Thyroid gland (tissue), 4 donors: ENCODE measurements at places on chromosomes 12 and 14.

DNA sequence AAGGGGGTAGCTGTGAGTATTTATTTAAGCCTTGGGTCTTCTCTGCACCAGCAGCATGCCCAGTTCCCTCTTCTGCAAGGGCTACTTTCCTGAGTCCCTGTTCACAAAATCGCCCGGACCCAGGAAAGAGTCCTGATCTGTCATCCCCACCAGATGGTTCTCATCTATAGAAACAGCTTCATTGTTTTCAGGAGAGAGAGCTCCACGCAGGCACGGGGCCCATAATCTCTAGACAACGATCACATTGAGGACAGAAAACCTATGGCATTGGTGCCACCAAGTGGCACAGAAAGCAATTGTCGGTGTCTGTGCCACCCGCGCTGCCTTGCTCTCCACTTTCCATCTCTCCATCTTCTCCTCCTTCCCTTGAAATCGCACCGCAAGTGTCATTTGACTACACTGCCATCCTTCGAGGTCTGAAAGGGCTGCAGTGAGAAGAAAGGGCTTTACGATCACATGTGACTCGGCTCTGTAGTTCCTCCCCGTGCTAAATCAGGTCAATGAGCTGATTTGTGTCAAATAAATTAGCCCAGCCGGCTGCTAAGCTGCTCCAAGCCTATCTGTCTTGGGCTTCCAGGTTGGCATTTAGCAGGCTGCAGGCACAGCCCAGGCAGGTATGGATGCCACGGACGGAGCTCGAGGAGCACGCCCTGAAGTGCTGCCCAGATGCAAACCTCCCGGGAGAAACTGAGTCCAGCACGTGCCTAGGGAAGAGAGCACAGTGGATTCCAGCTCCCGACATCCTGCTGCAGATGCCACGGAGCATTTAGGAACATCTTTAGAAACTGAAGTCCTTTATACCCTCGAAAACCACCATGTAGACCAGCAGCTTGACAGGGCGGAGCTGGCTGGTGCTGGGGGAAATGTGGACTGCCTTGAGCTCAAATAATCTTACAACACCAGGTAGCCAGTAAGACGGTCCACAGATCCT, 28.8 kb downstream of the SPRING1 start:
- no peaks in the 10 kb centered on the region for H3K27me3 ChIP-seq
- peaks cover 25% of the 10 kb centered on the region for H3K4me1 ChIP-seq
- no peaks in the 10 kb centered on the region for H3K36me3 ChIP-seq
- peak; percentile 77 for DNase-seq
- no peak overlapping the region for H3K4me3 ChIP-seq

- no peaks in the 10 kb centered on the region for H3K36me3 ChIP-seq
- H3K27me3 ChIP-seq, result no peaks in the 10 kb centered on the region
- no peak overlapping the region for H3K27ac ChIP-seq
- no peaks in the 10 kb centered on the region for H3K4me1 ChIP-seq
- no peak for DNase-seq
Observed at GRCh38 chr12:74119811-74120362, 417.7 kb upstream of the ATXN7L3B start.

DNA sequence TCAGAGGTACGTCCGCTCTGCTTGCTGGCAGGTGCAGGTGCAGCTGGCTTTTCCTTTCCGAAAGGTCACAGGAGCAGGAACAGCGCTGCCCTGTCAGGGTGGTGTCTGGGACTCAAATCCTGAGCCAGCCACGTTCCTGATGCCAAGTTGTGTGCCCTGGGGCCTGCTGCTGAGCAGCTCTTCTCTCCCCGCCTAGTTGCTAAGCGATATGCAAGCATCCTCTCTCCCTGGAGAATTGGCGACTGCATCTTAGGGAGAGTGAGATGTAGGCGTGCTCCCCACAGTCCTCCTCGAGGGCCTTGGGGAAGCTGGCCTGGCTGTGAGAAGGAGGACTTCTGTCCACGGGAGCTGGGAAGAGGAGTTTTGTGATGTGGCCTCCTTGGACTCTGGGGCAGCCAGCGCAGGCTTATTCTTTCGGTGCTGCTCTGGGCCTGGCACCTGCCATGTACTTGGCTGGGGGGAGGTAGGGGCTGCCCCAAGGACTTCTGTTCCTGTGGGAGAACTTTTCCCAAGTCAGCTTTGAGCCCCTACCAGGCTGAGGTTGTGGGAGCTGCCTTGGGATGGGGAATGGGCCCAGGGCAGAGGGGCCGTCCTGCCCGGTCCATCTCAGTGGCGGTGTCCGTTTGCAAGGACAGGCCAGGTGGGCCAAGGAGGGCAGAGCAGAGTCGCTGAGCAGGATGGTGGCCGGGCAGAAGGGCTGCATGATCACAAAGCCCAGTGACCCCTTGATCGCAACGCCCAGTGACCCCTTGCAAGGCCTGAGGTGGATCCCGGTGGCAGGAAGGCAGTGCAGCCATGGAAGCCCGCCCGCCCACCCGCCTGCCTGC, 183.5 kb downstream of the ADGRD1 start:
- H3K4me1 ChIP-seq, result peaks cover under 1% of the 10 kb centered on the region
- H3K36me3 ChIP-seq, result no peaks in the 10 kb centered on the region
- no peak overlapping the region for H3K27ac ChIP-seq

DNA sequence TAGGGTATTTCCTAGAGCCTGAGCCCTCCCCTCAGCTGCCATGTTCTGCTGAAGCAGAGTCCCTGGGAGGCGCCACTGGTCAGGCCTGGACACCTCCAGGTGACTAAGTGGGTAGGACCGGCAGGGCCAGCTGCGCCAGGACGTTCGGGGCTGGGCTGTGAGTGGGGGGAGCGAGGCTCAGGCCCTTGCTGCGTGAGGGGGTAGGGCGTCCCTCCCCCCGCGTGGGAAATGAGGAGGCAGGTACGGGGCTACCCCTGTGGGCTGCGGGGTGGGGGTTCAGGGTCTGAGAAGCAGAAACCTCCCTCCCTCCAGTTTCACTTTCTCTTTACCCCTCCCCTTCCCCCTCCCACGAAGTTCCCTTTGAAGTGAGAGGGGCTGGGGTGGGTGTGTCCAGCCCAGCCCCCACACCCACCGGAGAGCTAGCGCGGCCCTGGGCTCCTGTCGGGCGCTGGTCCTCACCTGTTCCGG, 22.1 kb upstream of the KIF26A start:
- DNase-seq, result peak; percentile 77
- peaks cover 10% of the 10 kb centered on the region for H3K4me1 ChIP-seq
- no peaks in the 10 kb centered on the region for H3K36me3 ChIP-seq
- H3K4me3 ChIP-seq, result peak overlapping the region; percentile 63

GRCh38 chr12:78959556-78959955, 95.0 kb downstream of the SYT1 start:
- H3K27me3 ChIP-seq, result no peaks in the 10 kb centered on the region
- H3K4me1 ChIP-seq, result no peaks in the 10 kb centered on the region
- H3K27ac ChIP-seq, result no peak overlapping the region
- no peak for DNase-seq
- no peak overlapping the region for H3K4me3 ChIP-seq

- H3K36me3 ChIP-seq, result no peaks in the 10 kb centered on the region
- no peak for DNase-seq
- H3K27me3 ChIP-seq, result no peaks in the 10 kb centered on the region
Observed at GRCh38 chr14:34465069-34465859, 3.2 kb upstream of the SPTSSA start.

DNA sequence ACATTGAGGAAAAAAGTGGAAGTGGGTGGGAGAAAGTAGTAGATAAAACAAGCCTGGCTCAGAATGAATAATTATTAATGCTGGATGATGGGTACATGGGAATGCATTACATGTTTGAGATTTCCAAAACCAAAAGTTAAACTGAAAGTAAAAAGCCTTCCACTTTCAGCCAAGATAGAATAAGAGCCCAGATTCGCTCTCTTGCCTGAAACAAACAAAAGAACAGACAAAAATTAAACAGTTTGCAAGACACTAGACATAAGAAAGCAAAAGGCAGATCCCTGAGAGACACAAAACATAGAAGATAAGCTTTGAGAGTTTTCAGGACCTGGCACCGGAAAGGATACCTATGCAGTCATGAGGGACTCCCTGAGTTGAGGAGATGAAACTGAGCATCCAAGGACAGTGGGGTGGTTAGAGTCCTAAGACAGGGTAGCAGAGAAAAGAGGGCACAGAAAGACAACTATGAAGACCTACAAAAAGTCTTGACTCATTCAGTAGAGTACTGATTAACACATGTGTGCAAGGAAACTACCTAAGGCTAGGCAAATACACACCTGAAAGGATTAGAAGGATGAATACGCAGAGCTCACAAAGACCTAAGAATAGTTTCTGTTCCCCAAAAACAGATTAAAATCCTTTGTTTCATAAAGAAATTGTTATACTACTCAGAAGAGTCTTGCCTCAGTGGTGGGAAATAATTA, 54.1 kb downstream of the CEP83 start:
- no peak for DNase-seq
- H3K36me3 ChIP-seq, result no peaks in the 10 kb centered on the region
- no peak overlapping the region for H3K4me3 ChIP-seq
- peak overlapping the region; percentile 32 for H3K27ac ChIP-seq
- H3K4me1 ChIP-seq, result peaks cover 10% of the 10 kb centered on the region
- no peaks in the 10 kb centered on the region for H3K27me3 ChIP-seq

- peak; percentile 80 for DNase-seq
- H3K4me3 ChIP-seq, result peak within 1 kb of the TSS; percentile 95
- peaks cover 56% of the 10 kb centered on the region for H3K4me1 ChIP-seq
- H3K27me3 ChIP-seq, result no peaks in the 10 kb centered on the region
Observed at GRCh38 chr14:58637391-58638230, at the start of gene DACT1. DACT1 (plus strand) TSS chr14:58637962; CDS start chr14:58638203, 241 bp downstream.

- no peak overlapping the region for H3K4me3 ChIP-seq
- DNase-seq, result no peak
- no peak overlapping the region for H3K27ac ChIP-seq
- H3K36me3 ChIP-seq, result no peaks in the 10 kb centered on the region
- H3K4me1 ChIP-seq, result peaks cover 18% of the 10 kb centered on the region
Observed at GRCh38 chr12:53965281-53966084, 7.4 kb upstream of the HOXC11 start.

GRCh38 chr12:27524494-27524835, 459 bp downstream of the PPFIBP1 start:
- H3K4me1 ChIP-seq, result peaks cover 14% of the 10 kb centered on the region
- DNase-seq, result no peak
- H3K27me3 ChIP-seq, result no peaks in the 10 kb centered on the region
- H3K36me3 ChIP-seq, result no peaks in the 10 kb centered on the region
- peak overlapping the region; percentile 97 for H3K27ac ChIP-seq
